ENCODE measurements at places on chromosomes 4 and X.

GRCh38 chr4:90219822-90220221, 92.6 kb downstream of the CCSER1 start:
- no peak for DNase-seq

GRCh38 chrX:97065973-97066372, 182.3 kb downstream of the RPA4 start:
- no peak for DNase-seq

GRCh38 chrX:9122519-9123245, 88.8 kb upstream of the FAM9B start:
- DNase-seq: no peak

DNA sequence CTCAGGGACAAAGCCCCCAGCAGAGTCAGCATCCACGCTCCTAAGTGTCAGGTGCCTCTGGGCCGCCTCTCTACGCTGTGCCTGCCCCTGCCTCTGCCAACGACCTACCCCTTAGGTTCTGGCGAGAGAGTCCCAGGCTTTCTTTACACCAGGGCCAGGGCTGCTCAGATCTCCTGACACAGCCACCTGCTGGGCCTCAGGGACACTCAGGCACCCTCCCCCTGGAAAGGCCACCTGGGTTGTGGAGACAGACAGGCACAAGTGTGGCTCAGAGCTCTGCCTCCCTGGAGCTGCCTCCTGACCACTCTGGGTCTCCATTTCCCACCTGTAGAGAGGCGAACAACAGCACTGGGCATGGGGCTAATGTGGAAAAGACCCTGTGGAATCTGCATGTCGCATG, 90.0 kb upstream of the ADRA2C start:
- DNase-seq: no peak

DNA sequence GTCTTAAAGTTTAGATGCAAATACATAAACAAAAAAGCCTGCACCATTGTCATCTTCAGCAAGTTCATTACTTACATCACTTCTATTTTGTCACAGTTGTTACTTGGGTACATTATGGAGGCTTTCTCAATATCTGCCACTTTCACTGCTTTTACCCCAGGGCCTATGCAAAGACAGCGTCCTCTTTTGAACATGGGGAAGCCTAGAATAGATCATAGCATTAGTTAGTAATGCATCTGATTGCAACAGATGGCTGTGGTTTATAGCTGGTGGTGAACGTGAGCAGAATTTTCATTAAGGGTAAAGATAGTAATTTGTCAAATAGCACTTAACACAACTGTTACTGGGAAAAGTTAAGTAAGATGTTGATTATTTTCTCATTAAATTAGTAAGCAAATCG, 729 bp downstream of the CXCL11 start:
- no peak for DNase-seq

- no peak for DNase-seq
These were observed 103.4 kb upstream of the PDLIM3 start for GRCh38 chr4:185638548-185639301.

DNA sequence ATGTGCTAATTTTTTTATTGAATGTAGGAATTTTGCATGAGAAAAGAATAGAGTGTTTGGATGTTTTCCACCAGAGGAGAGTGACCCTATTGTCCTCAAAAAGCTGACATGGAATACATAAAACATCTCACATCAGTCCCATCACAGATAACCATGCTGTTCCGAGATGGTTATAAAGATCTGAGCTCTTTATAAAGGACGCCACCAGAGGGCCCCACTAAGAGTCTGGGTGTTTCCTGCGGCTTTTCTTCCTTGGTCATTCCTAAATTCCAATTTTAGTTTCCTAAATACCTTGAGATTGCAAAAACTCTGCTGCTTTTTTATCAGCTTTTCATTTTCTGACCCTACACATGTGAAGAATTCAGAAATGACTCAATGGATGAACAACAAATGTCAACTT, 504.5 kb upstream of the FRG1 start:
- no peak for DNase-seq

GRCh38 chrX:130081421-130082045, 28.8 kb downstream of the ELF4 start:
- no peak for DNase-seq

DNA sequence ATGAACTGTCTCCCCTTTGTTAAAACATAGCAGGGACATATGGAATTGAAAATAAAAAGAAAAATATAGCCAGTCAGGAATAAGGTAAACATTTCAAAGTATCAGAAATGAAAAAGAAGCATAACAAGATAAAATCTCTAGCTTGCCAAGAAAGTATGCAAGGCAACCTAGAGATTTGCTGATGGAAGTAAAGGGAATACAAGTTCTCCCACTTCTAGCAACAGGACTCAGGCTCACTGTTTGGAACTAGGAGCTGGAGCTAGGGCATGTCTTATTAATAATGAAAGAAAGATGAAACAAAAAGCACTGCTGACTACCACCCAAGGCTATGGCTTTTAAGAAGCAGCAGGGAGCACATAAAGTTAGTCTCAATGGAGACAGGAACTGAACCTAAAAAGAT, 18.2 kb downstream of the ANKRD50 start:
- DNase-seq: no peak

GRCh38 chr4:7192252-7193029, at the start of gene SORCS2:
TSS of gene SORCS2 (plus strand) at chr4:7192538.
- DNase-seq: no peak

Measured in stimulated activated CD8-positive, alpha-beta memory T cell treated with anti-CD3 and anti-CD28 coated beads, Interleukin-7, amount 100 ng/mL, for 1 hour (primary cell).